ENCODE measurements at places on chromosomes 6 and 20.

DNA sequence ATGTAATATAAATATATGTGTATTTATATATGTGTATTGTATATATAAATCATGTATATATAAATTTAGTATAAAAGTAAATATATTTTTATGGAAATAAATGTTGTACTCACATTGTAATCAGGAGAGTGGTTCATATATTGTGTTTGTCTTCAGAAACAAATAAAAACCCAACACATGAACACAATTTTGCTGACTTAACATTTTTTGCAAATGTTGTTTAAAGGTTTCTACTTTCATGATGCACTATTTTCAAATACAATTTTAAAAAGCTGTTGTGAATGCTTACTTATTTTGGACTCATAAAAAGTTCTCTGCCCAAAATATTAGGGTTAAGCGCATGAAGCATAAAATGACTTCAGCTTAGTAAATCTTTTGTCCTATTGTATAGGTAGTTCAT lies 24.0 kb upstream of the PHF3 start:
- no peak for DNase-seq

GRCh38 chr20:19783966-19784401 lies 25.9 kb downstream of the RIN2 start:
- no peak for DNase-seq

DNA sequence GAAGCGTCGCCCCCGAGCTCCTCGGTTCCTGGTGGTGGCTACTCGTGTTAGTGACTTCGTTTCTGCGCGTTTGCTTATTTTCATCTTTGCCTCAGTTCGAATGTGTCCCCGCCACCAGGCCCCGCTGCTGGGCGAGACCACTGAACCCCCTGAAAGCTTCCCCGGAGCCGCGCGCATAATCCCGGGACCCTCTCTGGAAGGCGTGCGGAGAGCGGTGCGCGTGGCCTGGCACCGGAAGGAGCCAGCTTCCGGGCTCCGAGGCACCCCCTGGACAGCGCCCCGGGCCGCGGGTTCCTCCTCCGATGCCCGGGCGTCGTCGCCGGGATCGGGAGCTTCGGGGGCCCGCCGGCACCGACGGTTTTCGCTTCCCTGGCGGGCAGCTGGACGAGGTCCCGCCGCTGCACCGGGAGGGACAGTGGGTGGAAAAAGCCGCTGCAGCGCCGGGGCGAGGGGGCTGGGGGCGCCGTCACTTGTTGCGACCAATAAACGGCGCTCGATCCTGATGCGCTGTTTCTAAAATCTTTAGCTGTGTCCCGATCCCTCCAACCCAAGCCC lies 643 bp upstream of the SLC35D3 start:
- no peak for DNase-seq

DNA sequence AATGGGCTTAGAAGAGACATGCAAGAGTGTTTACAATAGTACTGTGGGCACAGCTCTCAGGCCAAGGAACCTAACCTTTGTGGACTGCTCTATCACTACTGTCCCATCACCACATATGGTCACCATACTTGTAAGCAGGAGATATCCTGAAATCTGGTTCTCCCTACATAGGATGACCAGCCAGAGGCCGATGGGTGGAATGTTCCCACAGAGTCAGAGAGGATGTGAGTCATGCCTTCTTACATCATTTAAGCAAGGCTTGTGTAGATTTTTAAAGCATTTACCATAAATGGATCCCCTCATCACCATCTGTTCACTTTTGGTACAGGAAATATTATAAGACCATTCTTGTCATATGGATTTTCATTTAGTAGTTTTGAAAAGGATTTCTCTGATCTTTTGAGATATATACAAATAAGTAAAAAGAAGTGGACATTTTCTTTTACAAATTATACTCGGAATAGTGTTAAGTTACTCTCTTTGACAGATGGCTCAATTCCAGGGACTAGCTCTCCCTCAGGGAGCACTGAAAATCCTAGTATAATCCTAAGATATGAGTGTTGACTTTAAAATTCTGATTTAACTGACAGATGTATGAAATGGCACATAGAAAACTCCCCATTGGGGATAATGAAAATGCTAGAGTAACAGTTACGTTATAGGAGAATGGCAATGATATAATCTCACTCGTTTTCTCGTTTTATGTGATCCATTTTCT lies 6.6 kb downstream of the HTR1B start:
- DNase-seq: peak; percentile 88

DNA sequence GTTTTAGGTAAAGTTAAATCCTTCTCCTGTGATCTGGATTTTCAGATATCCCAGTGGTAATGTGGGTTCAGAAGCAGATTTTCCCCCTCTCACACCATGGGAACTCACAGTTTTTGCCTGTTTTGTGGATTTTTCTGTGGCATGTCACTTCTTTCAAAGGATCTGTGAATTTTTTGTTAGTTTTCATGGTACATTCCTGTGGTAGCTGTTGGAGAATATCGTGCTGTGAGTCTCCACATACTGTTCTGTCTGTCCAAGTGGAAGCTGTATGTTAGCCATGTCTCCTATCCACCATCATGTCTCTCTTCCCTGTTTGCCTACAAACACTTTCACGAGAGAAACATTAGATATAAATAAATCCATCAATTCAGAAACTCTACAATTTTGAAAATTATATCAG lies 378.7 kb upstream of the ADGRB3 start:
- no peak for DNase-seq
